NCI-H2029 (cell line): ENCODE measurements at places on chromosomes 2 and 18.

DNA sequence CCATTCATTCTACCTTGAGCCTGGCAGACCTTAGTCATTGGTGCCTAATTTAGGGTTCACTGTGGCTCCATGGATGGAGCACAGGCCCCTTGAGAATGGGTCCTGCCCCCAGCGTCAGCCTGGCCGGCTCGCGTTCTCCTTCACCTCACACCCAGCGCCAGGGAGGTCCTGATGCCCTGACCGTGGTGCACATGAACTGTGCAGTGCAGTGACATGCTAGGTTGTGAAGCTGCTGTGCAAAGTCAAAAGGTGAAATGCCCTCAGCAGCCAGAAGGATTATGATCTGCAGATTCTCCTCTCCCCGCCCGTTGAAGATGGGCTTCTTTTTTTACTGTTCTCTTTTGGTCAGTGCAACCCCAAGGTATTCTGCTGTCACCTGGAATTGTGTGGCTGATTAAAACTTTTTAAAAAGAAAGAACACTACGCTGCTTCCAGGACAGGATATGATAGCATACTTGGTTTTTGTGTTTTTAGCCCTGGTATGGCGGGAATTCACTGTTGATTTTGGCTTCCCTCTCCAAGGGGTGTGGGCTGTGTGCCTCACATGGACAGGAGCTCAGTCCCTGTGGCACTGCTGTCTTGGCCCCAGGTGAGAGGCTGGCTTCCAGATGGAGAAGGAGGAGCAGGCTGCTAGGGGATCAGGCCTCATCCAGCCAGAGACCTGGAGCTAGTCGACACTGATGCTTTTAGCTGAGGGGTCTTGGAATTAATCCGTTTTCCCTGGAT lies 49.4 kb upstream of the MCFD2 start:
- DNase-seq, result no peak

DNA sequence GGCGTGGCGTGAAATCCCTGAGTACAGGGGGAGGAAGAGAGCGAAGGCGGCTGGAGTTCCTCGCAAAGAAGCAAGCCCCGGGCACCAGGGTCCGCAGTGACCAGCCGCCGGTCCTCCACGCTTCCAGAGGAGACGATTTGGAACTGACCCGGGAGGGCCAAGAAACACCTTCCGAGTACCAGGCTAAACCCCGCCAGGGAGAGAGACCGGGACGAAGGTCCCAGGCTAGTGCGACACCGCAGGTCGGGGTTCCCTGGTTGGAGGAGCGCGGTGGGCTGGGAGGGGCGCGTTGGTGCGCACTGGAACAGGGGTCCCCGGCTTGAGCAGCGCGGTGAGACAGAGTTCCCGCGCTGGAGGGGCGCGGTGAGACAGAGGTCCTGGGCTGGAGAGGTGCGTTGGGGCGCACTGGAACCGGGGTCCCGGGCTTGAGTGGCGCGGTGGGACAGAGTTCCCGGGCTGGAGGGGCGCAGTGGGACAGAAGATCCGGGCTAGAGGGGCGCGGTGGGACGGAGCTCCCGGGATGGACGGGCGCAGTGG lies 901 bp downstream of the WDFY1 start:
- DNase-seq, result no peak

- DNase-seq, result no peak
Measured at GRCh38 chr18:56009411-56009810, 421.4 kb upstream of the TCF4 start.

- DNase-seq, result no peak
Measured at GRCh38 chr2:232815569-232815968, 39.2 kb upstream of the KCNJ13 start.

DNA sequence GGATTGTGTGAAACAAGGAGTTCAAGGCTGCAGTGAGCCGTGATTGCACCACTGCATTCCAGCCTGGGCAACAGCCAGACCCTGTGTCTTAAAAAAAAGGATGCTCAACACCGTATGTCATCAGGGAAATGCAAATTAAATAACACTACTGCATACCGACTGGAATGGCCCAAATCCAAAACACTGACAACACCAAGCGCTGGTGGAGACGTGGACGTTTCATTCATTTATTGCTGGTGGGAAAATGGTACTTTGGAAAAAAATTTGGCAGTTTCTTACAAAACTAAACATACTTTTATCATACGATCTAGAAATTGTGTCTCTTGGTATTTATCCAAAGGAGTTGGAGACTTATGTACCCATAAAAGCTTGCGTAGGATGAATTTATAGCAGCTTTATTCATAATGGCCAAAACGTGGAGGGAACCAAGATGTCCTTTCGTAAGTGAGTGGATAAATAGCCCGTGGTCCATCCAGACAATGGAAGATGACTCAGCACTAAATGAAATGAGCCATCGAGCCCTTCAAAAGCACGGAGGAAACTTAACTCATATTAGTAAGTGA lies 24.2 kb downstream of the NEU4 start:
- no peak for DNase-seq

- no peak for DNase-seq
Measured at GRCh38 chr2:240933048-240933965, 27.2 kb downstream of the CROCC2 start.

- no peak for DNase-seq
Measured at GRCh38 chr2:164000176-164000575, 264.4 kb upstream of the FIGN start.

DNA sequence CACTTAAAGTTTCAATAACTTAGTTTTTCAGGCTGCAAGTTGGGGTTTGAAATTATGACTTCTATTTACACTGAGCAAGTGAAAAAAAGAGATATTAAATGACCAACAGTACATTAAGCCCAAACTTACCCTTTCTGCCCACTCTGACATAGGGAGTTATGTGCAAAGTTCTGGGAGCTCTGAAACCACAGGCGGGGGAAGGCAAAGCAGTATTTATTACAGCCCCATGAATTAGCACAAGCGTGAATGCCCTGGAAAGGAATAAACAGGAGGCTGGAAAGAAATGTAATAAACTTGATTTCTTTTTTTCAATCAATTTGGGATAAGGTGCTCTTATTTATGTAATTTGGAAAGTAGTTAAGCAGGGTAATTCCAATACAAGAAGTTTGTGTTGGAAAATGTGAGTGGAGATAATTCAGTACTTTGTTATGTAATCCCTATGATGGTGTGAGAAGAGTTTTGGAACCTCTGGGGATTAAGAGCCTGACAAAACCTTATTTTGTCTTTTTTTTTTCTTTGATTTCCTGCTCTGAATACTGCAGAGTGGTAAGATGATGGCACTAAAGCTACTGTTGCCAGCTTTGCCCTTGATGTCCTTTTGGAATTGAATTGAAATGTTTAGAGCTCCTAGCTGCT lies 351.5 kb downstream of the ARHGAP15 start:
- no peak for DNase-seq

DNA sequence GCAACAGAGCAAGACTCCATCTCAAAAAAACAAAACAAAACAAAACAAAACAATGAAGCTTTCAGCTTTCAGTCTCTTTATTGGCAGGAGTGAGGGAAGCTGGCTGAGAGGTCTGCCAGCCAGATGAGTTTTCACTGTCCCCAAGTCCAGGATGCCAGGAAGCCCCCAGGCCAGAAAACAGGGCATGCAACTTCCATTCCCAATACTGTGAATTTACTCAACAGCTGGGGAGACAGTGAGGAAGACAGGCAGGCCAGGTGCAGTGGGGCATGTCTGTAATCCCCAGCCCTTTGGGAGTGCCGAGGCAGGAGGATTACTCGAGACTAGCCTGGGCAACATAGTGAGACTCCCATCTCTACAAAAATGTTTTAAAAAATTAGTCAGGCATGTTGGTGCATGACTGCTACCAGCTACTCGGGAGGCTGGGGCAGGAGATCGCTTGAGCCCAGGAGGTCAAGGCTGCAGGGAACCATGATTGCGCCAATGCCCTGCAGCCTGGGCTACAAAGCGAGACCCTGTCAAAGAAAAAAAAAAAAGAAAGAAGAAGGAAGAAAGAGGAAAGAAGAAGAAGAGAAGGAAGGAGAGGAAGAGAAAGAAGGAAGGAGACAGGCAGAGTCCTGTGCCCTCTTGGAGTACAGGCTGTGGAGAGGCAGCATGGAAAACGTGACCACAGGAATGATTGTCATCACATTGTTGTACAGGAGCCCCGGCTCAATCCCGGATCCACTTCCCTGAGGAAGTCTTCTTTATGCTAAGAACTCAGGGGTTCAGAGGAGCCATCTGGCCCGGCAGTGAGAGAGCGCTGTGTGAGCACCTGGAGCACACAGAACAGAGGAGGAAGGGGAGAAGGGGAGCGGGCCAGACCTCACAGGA lies 29.2 kb upstream of the POMC start:
- DNase-seq, result no peak

- no peak for DNase-seq
Measured at GRCh38 chr2:235270291-235270690, 223.6 kb upstream of the AGAP1 start.

DNA sequence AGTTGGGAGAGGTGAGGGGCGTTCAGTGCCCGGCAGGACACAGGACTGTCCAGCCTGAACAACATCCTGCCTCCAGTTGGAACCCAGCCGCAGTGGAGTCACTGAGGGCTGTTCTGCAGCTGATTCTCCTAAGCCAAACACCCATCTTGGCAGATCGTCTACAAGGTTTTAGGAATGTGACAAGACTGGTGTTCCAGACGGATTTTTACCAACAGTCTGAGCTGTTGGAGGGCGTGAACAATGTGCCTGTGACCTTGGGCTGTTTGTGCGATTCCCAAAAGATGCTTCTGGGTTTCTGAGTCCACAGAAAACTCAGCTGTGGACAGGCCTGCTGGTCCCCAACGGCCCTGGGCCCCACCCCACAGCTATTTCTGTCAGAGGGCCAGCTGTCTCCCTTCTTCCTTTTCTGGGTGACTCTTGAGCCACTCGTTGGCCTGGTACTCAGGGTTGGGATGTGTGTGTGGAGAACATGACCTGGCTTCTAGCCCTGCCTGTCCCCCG lies 5.7 kb downstream of the LRRFIP1 start:
- DNase-seq, result no peak

- no peak for DNase-seq
Measured at GRCh38 chr2:42029639-42030199, 18.1 kb upstream of the PKDCC start.

DNA sequence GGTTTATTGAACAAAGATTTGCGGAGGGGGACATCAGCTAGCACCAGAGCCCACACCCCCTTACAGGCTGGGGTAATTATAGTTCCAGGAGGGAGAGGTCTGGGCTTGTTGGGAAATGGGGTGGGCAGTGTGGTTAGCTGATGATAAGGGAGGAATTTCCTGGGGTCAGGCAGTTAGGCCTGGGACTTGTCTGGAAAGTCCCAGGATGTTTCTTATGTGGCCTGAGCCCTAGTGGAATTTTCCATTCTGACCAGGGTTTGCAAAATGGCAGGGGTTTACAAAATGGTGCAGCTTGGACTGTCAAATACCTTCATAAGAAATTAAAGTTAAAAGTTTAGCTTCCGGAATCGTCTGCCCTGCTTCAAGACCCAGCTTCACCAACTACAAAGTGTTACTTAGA lies 199.1 kb downstream of the FBXO15 start:
- DNase-seq, result no peak

DNA sequence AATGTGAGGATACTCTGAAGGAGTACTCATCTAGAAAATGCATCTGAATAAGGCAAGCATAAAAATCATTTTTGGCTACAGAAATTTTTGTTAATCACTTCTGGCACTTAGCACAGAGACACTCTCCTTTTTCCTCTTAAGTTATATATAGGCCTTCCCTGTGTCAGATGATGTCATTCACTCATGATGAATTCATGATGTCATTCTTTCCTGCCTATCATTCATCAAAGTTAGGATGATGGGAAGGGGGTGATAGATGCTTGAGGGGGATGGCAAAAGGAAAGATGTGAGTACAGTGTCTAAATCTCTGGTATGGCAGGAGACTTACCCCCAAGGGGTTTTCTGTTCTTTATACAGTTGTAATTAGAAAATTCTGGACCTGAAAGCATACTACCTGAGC lies 42.0 kb downstream of the MAP3K20 start:
- no peak for DNase-seq

DNA sequence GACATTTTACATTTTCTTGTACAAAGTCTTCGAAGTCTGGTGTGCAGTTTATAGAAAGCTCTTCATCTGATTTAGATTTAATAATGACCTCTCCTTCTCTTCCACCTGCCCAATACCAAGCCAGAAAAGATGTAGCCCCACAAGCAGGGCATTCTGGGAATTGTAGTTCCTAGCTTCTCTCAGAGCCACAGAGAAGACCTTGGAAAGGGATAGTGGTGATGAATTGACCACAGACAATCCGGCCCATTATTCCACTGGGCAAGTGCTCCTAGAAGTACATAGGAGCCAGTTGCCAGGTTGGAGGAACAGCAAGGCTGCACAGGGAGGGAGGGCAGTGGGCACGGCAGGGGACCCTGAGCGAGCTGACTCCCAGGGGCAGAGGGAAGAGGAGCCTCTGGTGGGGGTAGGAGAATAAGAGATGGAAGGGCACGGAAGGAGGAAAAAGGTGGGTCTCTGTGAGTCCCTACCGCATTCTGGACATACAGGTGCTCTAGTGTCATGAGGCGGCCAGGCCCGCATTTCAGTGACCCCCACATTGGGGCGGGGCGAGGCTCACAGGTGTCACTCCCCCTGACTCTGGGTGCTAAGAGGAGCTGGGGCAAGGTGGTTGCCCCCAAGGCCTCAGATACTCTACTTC lies 152.5 kb upstream of the HAAO start:
- DNase-seq, result no peak

- no peak for DNase-seq
Measured at GRCh38 chr2:173415431-173416381, 61.0 kb downstream of the CDCA7 start.

- no peak for DNase-seq
Measured at GRCh38 chr2:84849271-84849952, 31.5 kb downstream of the TRABD2A start.

GRCh38 chr2:121659933-121660332 lies 10.7 kb upstream of the CLASP1 start:
- no peak for DNase-seq

- no peak for DNase-seq
Measured at GRCh38 chr2:226873826-226874225, 38.0 kb downstream of the RHBDD1 start.

DNA sequence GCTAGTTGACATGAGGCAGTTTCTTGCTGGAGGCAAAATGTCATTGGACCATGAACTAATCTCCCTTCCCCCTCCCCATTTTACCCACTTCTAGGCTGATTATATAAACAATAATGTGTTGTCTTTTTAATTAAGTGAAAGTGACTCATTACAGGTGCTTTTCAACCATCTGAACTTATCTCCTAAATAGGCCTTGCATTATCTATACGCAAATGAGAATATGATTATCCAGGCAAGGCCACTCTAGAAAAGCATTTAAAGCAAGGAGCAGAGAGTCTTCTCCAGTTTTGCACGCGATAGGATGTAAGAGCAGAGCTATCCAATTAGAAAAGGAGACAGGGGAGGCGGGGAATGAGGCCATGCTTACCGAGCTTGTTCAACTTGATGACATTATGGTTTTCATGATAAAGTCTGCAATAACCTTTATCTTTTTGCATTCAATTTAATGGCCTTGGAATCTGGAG lies 286.1 kb upstream of the SIX3 start:
- no peak for DNase-seq

GRCh38 chr18:59563176-59563785 lies 133.9 kb downstream of the CCBE1 start:
- DNase-seq, result no peak
